A549 treated with dexamethasone at 1 μM for 4 hours (cell line): ENCODE measurements at places on chromosomes 4 and X. TPM values are rescaled to one million over a fixed set of nuclear protein-coding genes. Genes with fewer than 3 reads are reported as not detected.

HHIP gene
- total RNA-seq, result 0.49 to 1.4 TPM (median 0.66 TPM) in 5 replicates

ENPEP gene
- total RNA-seq, result 0.01 to 0.07 TPM (median 0.05 TPM) in 5 replicates

AVPR2 gene
- 0.05 TPM in 1 of 5 replicates, not detected in the others for total RNA-seq

CNGA1 gene
- total RNA-seq, result 0.02 TPM in 1 of 5 replicates, not detected in the others

GPRIN3 gene
- 1.2 to 2.7 TPM (median 2.2 TPM) in 5 replicates for total RNA-seq

SAP30 gene
- total RNA-seq, result 19.9 to 25.9 TPM (median 20.9 TPM) in 5 replicates

L1CAM gene
- total RNA-seq, result 18.1 to 23.9 TPM (median 20.8 TPM) in 5 replicates

FGF16 gene
- total RNA-seq, result not detected in 5 replicates

CXCR3 gene
- 0.06 to 0.12 TPM (median 0.10 TPM) in 5 replicates for total RNA-seq

HSPA4L gene
- 6.2 to 7.8 TPM (median 7.3 TPM) in 5 replicates for total RNA-seq

S100G gene
- not detected in 5 replicates for total RNA-seq

PPEF2 gene
- not detected in 5 replicates for total RNA-seq

YY2 gene
- 1.8 to 2.5 TPM (median 2.1 TPM) in 5 replicates for total RNA-seq

CYLC1 gene
- not detected in 5 replicates for total RNA-seq

GABRG1 gene
- not detected in 5 replicates for total RNA-seq

MTTP gene
- 0.02 TPM in 1 of 5 replicates, not detected in the others for total RNA-seq

IL3RA gene
- 0.09 to 0.44 TPM (median 0.20 TPM) in 5 replicates for total RNA-seq

ETDA gene
- not detected in 5 replicates for total RNA-seq

TCEAL6 gene
- total RNA-seq, result not detected in 5 replicates

FGF13 gene
- total RNA-seq, result 0.05 to 0.06 TPM in 2 of 5 replicates, not detected in the others

BMPR1B gene
- 5.2 to 8.0 TPM (median 7.2 TPM) in 5 replicates for total RNA-seq

ZFX gene
- 7.9 to 11.5 TPM (median 9.0 TPM) in 5 replicates for total RNA-seq

ASB9 gene
- total RNA-seq, result 18.7 to 22.9 TPM (median 20.2 TPM) in 5 replicates

PPARGC1A gene
- total RNA-seq, result 0.02 to 0.18 TPM (median 0.04 TPM) in 5 replicates

HPGDS gene
- not detected in 5 replicates for total RNA-seq

SORCS2 gene
- 3.8 to 5.8 TPM (median 5.0 TPM) in 5 replicates for total RNA-seq

RAB33A gene
- 0.11 to 0.19 TPM (median 0.17 TPM) in 5 replicates for total RNA-seq

PABPC4L gene
- 0.05 to 0.09 TPM (median 0.06 TPM) in 5 replicates for total RNA-seq

IRS4 gene
- 0.01 to 0.02 TPM in 2 of 5 replicates, not detected in the others for total RNA-seq

UGT2B17 gene
- total RNA-seq, result not detected in 5 replicates

PRSS12 gene
- 0.18 to 0.39 TPM (median 0.31 TPM) in 5 replicates for total RNA-seq

SLC38A5 gene
- total RNA-seq, result 0.08 to 0.24 TPM (median 0.18 TPM) in 4 of 5 replicates, not detected in the other
